ENCODE measurements at places on chromosomes 13 and 19.

- no peak for DNase-seq
Observed at GRCh38 chr13:37715606-37716015, 117.0 kb upstream of the POSTN start.

DNA sequence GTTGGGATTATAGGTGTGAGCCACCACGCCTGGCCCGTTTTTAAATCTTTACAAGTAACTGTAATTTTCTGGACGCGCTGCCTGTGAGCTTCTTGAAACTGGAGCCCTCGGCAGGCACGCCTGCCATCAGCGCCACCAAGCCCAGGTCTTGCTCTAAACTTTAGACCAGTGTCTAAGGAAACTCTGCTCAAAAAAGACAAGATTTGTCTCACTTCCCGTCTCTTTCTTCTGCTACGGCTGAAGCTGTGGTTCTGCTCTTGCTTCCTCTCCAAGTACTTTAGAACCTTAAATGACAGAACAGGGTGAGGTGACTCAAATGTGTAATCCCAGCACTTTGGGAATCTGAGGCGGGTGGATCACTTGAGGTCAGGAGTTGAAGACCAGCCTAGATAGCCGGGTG lies 24.9 kb downstream of the RCN3 start:
- DNase-seq: no peak

DNA sequence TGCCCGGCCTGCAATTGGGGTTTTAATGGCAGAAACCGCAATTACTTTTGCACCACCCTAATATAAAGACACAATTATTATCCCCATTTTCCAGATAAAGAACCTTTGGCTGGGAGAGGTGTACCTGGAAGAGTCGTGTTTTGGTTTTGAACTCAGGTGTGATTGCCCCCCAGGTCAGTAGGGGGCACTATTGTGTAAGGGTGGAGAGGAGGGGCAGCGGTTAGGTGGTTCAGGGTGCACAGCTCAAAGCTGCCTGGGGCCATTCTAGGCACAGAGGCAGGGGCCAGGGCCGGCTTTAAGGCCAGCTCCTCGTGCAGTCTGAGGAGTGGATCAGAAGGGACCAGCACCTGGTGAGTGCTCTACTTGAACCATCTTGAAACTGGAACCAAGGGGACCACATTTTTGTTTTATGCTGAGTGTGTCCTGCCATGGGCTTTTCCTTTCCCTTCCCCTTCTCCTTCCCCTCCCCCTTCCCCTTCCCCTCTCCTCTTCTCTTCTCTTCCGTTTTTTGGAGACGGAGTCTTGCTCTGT lies 5.8 kb upstream of the FCGRT start:
- no peak for DNase-seq

DNA sequence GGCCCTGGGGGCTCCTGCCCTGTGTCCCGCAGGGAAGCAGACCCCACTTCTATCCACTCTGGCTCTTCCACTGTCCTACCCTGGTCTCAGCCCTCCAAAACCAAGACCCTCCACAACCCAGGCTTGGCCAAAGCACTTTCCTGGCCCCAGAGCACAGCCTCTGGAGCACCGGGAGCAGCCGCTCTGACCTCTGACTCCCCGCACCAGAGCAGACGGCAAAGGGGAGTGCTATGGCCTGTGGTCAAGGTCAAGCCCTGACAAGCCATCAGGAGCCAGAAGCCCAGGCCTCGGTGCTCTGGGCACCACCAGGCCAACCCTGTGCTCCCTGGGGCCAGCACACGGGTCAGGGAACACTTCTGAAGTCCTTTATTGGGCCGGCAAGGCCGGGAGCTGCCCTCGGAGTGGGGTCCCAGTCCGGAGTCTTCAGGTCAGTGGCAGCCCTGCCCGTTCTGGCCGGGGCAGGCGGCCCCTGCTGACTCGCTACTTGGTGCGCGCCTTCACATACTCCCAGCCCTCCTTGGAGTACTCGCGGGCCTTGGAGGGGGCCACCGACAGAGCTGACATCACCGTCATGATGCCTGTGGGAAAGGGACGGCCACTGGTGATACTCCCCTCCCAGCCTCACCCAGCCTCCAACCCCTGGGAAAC lies 2.1 kb downstream of the MICOS13 start:
- no peak for DNase-seq

GRCh38 chr13:61831026-61831425 lies 415.4 kb upstream of the PCDH20 start:
- no peak for DNase-seq

DNA sequence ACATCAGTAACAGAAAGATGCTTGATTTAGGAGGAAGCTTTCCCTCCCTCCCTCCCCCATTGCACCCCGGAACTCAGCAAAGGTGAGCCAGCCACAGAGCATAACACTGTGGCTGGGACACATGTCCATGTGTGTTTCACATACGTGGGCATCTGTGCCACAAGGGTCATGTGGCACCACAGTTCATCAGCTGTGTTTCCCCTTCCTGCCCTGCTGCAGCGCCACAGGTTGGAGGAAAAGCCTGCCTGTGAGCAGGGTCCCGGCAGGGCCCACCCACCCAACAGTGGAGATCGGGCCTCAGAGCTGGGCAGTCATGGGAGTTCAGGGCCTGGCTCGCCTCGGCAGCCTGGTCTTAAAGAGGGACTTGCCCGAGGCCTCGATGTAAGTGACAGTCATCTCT lies 2.8 kb downstream of the ACP5 start:
- DNase-seq: no peak

- DNase-seq: no peak
Observed at GRCh38 chr13:28423010-28423409, 71.9 kb downstream of the FLT1 start.

DNA sequence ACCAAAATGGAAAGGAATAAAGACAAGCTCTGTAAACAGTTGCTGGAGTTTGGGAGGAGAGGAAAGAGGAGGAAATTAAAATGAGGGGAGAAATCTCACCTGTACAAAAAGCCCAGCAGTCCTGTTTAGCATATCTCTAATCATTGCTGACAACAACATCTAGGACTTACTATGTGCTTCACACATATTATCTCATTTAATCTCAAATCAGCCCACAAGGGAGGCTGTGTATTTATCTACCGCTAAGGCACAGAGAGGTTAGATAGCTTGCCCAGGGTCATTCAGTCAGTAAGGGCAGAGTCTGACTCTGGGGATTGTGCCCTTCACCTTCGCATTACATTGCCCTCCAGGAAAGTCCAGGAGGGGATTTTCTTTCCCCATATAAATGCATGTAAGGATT lies 233.3 kb downstream of the DLEU7 start:
- no peak for DNase-seq

GRCh38 chr13:92989301-92989700 lies 237.3 kb upstream of the GPC6 start:
- no peak for DNase-seq

GRCh38 chr13:76329004-76329403 lies 557.2 kb downstream of the KCTD12 start:
- no peak for DNase-seq

GRCh38 chr19:49205114-49205513 lies 47.5 kb downstream of the TRPM4 start:
- DNase-seq: no peak

GRCh38 chr19:10566658-10567410 lies 1.0 kb upstream of the KRI1 start:
- no peak for DNase-seq

DNA sequence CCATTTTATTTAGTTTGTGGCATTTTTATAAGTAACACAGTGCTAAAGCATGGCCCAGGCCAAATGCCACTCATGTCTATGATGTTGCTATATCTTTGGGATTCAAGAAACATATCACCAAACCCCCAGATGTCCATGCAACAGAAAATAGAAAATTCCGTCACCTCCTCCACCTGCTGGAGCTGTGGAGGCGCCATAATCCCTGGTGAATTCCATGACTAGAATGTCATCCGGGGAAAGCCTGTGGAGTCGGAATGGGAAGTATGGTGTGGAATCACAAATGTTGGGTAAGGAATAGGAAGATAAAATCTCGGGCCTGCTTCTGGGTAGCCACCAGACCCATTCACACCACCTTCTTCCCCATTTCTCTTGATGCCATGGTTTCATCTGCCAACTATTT lies 51.7 kb upstream of the RAP2A start:
- DNase-seq: no peak

GRCh38 chr19:27887946-27888345 lies 1325.0 kb downstream of the UQCRFS1 start:
- no peak for DNase-seq

GRCh38 chr19:17841371-17841809 lies 6.4 kb downstream of the JAK3 start:
- no peak for DNase-seq

DNA sequence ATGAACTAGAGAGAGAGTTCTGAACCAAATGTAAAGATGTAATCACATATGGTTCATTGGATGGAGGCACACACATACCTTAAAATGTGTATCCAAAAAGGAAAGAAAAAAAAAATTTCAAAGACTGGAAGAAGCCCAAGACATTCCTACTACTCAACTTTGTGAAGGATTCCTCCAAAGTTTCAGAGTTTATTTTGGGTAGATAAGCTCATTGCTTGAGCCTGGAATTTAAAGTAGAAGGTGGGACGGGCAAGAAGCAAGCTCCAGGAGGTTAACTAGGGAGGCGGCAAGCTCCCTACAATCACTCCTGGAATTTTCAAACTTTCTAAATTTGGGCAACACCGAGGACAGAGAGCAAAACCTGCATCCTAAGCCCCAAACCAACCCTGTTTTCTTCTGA lies 1.9 kb downstream of the TSHZ3 start:
- no peak for DNase-seq

DNA sequence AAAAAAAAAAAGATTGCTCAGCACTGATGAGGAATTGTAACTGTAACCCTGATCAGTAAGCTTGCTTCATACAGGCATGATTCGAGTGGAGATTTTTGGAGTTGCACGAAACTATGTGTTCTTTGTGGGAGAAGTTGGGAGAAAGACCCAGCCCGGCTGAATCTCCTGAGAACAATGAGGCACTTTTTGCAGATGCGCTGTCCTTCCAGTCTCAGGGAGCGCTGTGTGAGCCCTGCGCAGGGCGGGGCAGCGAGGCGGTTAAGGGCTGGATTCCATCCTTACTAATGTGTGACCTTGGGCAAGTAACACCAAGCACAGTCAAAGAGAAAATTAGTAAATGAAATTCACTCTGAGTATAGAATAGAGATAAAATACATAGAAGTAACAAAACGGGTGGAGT lies 76.9 kb downstream of the SIPA1L3 start:
- no peak for DNase-seq

GRCh38 chr19:46357846-46358583 lies 11.1 kb downstream of the PPP5C start:
- no peak for DNase-seq

GRCh38 chr13:114200399-114200911 lies 21.4 kb downstream of the CFAP97D2 start:
- DNase-seq: no peak

- DNase-seq: no peak
Observed at GRCh38 chr13:39563470-39563735, 39.6 kb downstream of the LHFPL6 start.

DNA sequence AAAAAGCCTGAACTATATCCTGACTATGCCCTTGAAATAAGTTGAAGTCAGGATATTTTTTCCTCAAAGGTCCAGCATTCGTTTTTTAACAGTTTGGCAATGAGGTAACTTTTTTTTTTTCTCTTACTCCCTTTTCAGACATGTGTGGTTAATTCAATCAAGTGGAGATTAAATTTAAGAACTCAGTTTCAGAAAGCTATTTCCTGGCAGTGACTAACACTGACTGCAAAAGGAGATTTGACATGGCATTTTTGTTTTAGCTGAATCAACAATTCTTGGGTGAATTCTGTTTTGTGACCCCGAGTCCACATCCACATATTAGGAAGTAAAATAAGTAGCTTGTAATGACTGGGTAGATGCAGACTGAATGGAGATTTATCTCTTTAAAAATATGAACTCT lies 716.4 kb downstream of the PCDH9 start:
- no peak for DNase-seq

- DNase-seq: peak; percentile 57
Observed at GRCh38 chr19:14505488-14506239, 9.7 kb upstream of the GIPC1 start.

- DNase-seq: no peak
Observed at GRCh38 chr13:48901781-48902180, 73.9 kb upstream of the FNDC3A start.

DNA sequence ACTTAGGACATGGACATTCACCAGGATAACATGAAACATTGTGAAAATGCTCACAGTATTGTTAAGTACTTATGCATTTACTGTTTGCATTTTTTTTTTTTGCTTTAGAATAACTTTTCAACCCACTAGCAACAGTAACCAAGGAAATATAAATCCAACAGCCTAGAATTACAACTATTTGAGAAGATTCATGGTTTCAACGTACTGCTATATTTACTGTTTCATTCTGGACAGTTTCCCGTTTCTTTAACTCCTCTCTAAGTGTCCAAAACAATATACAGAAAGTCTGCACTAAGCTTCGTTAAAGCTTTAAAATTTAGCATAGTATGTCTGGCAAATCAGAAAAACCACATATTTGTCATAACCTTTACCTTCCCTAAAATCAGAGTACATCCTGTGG lies 2.7 kb downstream of the SMAD9 start:
- no peak for DNase-seq

DNA sequence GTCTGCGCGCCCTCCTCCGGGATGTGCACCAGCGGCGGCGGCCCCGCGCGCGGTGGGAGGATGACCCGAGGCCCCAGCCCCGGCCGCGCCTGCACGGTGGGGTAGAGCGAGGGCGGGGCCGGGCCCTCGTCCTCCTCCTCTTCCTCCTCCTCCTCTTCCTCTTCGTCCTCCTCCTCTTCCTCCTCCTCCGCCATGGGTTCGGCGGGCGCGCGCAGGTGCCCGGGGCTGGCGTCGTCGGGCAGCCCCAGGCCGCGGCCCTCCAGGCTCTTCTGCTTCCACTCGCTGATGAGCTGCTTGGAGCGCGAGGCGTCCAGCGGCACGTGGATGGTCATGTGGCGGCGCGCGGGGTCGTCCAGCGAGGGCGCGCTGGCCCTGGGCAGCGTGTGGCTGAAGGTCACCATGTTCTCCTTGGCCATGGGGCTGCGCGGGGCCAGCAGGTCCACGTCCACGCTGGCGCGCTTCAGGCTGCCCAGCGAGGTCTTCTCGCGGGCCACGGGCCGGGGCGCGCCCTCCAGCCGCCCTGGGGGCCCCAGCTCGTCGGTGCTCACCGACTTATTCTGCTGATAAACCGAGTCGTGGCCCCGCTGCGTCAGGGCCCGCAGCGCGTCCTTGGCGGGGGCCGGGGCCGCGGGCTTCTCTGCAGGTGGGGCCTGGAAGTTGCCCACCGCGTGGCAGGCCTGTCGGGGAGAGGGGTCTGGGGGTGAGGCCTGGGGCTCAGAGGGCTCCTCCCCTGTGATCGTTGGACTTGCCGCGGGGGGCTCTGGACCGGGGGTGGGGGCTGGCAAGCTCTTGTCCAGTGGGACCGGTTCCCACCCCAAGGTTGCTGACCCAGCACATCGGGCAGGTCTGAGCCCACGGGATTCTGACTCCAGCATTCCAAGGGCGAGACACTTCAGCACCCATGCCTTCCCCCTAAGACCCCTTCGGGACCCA lies 8.3 kb downstream of the PLPPR3 start:
- DNase-seq: no peak

GRCh38 chr13:36919833-36920615 lies at the start of gene SMAD9:
SMAD9 (minus strand) TSS chr13:36920238; CDS start chr13:36879689, 40,549 bp downstream.
- no peak for DNase-seq

DNA sequence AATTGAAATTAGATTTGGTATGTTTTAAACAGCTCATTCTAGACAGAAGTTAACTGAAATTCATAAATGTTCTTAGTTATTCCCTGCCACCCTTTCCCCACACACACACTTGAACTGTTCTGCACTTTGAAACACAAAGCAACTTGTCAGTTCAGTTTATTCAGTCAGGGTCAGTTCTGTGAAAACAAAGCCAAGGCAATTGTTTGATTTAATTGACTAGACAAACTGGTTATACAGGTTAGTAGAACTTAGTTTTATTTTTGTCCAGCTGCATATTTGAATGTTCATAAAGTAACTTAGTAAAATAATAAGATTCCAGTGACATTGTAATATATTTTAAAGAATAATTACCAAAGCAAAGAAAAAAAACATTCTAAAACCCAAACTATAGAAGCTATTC lies 98.3 kb upstream of the KLF5 start:
- no peak for DNase-seq
